ENCODE measurements at places on chromosomes 11 and 22. TPM values are rescaled to one million over a fixed set of nuclear protein-coding genes. Genes with fewer than 3 reads are reported as not detected.

DNA sequence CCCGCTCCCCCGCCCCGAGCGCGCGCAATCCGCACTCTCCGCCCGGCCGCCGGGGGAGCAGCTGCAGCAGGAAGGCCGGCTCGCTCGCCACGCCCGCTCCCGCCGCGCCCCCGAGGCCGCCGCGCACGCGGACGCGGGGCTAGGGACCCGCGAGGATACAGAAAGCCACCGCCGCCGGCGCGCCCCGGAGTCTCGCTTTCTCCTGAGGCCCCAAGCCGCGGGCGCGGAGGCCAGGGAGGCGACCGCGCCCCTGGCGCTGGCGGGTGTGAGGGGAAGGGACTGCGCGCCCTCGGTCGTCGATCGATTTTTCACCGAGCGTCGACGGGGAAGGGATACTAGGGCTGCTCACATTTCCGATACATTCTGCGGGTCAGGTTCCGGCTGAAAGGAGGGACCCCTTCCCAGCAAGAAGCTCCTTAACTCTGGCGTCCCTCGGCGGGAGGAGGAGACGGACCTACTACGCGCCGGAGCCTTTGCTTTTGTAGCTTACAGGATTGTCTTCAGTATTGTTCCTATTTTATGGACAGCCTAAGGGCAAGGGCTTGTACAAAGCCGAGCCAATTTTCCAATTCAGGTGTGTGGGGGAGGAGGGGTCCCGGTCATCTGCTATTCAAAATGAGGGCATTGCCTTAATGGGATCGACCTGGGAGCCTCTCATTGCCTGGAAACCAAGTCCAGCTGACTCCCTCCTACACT is 416 bp upstream of the GAB2 start:
- DNase-seq: peak; percentile 87
- H3K27me3 ChIP-seq: no peaks in the 10 kb centered on the region
- peak overlapping the region; percentile 74 for H3K27ac ChIP-seq

GRCh38 chr11:96180341-96180740 is 162.7 kb downstream of the MAML2 start:
- H3K27me3 ChIP-seq: no peaks in the 10 kb centered on the region
- no peak for DNase-seq
- H3K36me3 ChIP-seq: no peaks in the 10 kb centered on the region
- H3K4me1 ChIP-seq: peaks cover 2% of the 10 kb centered on the region
- H3K4me3 ChIP-seq: no peak overlapping the region

- H3K4me1 ChIP-seq: no peaks in the 10 kb centered on the region
- no peak overlapping the region for H3K4me3 ChIP-seq
- no peak overlapping the region for H3K27ac ChIP-seq
- no peaks in the 10 kb centered on the region for H3K27me3 ChIP-seq
- no peak for DNase-seq
- H3K36me3 ChIP-seq: no peaks in the 10 kb centered on the region
Observed at GRCh38 chr11:63619967-63620366, 5.7 kb upstream of the PLAAT3 start.

DNA sequence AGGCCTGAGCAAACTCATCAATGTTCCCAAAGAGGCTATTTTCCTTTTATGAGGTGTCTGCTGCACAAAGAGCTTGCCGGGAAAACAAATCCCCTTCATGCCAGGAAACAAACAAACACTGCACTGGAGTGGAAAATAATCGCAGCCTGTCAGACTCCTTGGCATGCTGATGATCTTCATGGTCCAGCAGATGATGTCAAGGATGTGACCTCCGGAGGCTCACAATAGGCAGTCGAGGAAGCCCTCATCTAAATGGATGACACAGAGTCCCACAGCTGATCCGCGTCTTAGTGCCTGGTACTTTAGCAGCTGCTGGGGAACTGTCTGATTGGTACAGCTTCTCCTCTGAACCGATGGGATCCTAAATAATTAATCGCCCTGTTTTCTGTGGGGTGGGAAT is 187.6 kb downstream of the TENM4 start:
- no peak overlapping the region for H3K4me3 ChIP-seq
- no peaks in the 10 kb centered on the region for H3K27me3 ChIP-seq
- H3K36me3 ChIP-seq: no peaks in the 10 kb centered on the region
- DNase-seq: no peak
- no peaks in the 10 kb centered on the region for H3K4me1 ChIP-seq
- H3K27ac ChIP-seq: no peak overlapping the region

The PYGM gene
- 246 TPM for total RNA-seq

- no peak overlapping the region for H3K4me3 ChIP-seq
- H3K4me1 ChIP-seq: no peaks in the 10 kb centered on the region
- DNase-seq: no peak
- no peaks in the 10 kb centered on the region for H3K36me3 ChIP-seq
- no peaks in the 10 kb centered on the region for H3K27me3 ChIP-seq
Observed at GRCh38 chr11:96193745-96194443, 149.1 kb downstream of the MAML2 start.

DNA sequence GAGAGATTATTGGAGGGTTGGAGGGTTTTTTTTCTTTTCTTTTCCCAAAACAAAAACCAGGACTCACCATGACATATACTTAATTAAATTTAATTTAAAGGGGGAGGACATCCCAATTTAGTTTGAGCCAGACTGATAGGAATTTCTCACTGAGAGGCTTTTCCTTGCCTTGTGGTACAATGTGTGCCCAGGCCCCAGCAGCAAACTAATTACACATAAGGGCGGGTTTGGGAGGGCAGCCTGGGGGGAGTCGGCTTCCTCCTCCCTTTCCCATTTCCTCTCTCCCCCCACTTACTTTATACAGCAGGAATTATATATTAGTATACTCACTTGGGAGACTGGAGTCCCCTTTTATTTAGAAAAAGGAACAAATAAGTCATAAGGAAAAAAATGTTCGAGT is 2.9 kb downstream of the TEAD1 start:
- peak overlapping the region; percentile 100 for H3K27ac ChIP-seq
- H3K36me3 ChIP-seq: no peaks in the 10 kb centered on the region
- DNase-seq: peak; percentile 48
- H3K27me3 ChIP-seq: no peaks in the 10 kb centered on the region
- peaks cover 46% of the 10 kb centered on the region for H3K4me1 ChIP-seq

- H3K4me3 ChIP-seq: no peak overlapping the region
- H3K36me3 ChIP-seq: no peaks in the 10 kb centered on the region
- peak; percentile 64 for DNase-seq
- no peaks in the 10 kb centered on the region for H3K27me3 ChIP-seq
- H3K27ac ChIP-seq: no peak overlapping the region
Observed at GRCh38 chr22:46085828-46086576, 64.3 kb upstream of the PPARA start.

The ZNF215 gene
- total RNA-seq: 1.6 TPM

- H3K27ac ChIP-seq: no peak overlapping the region
- DNase-seq: no peak
- H3K27me3 ChIP-seq: no peaks in the 10 kb centered on the region
- H3K4me1 ChIP-seq: no peaks in the 10 kb centered on the region
- H3K4me3 ChIP-seq: no peak overlapping the region
- no peaks in the 10 kb centered on the region for H3K36me3 ChIP-seq
Observed at GRCh38 chr11:60610702-60611101, 88.7 kb upstream of the MS4A8 start.

GRCh38 chr11:86706338-86707131 is 34.1 kb upstream of the ME3 start:
- peaks cover 8% of the 10 kb centered on the region for H3K4me1 ChIP-seq
- H3K4me3 ChIP-seq: no peak overlapping the region
- no peak for DNase-seq

DNA sequence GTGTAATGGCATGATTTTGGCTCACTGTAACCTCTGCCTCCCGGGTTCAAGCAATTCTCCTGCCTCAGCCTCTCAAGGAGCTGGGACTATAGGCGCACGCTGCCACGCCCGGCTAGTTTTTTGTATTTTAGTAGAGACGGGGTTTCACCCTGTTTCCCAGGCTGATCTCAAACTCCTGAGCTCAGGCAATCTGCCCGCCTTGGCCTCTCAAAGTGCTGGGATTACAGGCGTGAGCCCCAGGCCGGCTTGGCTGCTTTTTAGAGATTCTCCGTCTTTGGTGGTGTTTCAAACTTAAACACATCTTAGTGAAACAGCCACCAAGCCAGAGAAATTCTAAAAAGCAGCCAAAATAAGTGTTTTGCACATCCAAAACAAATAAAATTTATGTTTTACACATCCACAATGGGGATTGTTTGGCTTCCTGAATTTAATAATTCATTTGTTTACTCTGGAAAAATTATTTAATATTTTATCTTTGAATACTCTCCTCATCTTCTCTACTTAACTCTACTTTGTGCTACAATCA is 18.4 kb downstream of the BCL2L13 start:
- no peak for DNase-seq
- peaks cover 38% of the 10 kb centered on the region for H3K36me3 ChIP-seq

DNA sequence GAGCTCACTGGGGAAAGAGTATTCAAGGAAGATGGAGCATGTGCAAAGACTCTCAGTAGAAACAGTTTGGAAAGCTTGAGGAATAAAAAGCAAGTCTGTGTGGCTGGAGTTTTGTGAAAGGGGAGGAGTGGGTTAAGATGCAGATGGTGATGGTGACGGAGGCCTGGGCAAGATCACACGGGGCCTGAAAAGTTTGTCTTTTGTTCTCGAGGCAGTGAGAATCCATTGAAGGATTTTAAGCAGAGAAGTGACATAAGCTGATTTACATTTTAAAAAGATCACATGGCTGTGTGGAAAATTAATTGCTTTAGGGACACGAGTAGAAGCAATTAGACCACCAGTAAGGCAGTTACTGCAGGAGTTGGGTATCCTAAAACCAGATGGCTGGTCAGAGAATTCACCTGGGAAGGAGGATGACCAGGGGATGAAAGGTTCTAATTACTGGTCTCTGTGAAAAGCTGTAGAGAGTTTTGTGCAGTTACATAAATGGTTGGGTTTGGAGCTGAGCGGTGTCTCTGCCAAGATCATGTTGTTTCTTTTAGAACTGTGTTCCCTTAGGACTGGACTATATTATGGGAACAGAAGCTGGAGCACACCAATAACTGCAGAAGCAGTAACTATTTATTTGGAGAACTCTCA is 7.1 kb downstream of the RRP8 start:
- H3K4me3 ChIP-seq: no peak overlapping the region
- DNase-seq: no peak
- peaks cover 24% of the 10 kb centered on the region for H3K36me3 ChIP-seq

The C11orf87 gene
- total RNA-seq: 0.49 TPM

DNA sequence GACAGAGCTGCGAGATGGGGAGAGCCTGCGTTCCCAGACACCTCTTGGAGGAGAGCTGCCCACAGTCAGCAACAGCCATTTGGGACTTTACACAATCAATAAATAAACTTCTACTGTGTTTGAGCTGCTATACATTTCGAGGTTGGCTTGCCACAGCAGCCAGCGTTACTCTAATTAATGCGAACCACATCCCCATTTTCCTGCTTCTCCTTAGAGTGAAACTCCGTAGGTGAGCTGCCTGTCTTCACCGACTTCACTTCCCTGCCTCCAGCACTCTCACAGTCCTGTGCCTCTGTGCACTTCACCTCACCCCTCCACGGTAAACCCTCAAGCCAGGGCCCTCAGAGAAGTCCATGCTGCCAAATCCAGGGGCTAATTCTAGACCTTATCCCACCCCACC is 5.9 kb upstream of the SLC22A12 start:
- no peak overlapping the region for H3K27ac ChIP-seq
- no peak overlapping the region for H3K4me3 ChIP-seq
- H3K4me1 ChIP-seq: no peaks in the 10 kb centered on the region
- no peaks in the 10 kb centered on the region for H3K36me3 ChIP-seq

The CAPN5 gene
- total RNA-seq: 9.4 TPM

The MFNG gene
- 2.6 TPM for total RNA-seq

DNA sequence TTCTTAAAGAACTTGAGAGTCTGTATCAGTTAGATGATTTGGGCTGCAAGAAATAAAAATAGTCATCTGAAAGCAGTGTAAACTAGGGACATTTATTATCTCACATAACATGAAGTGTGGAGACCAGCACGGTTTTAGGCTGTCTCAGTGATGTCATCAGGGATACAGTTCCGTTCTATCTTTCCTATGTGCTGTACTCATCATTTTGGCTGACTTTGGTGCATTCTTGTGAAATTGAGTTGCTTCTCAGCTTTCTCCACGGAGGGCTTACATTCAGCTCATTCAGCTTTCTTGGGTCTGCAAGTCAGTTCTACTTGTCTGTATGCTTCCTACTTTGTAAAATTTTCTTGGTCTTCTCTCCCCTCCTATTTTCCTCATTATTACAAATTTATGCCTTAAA is 51.8 kb upstream of the LIN7C start:
- no peak overlapping the region for H3K4me3 ChIP-seq
- H3K27ac ChIP-seq: no peak overlapping the region
- H3K4me1 ChIP-seq: no peaks in the 10 kb centered on the region

The TST gene
- total RNA-seq: 78.0 TPM

DNA sequence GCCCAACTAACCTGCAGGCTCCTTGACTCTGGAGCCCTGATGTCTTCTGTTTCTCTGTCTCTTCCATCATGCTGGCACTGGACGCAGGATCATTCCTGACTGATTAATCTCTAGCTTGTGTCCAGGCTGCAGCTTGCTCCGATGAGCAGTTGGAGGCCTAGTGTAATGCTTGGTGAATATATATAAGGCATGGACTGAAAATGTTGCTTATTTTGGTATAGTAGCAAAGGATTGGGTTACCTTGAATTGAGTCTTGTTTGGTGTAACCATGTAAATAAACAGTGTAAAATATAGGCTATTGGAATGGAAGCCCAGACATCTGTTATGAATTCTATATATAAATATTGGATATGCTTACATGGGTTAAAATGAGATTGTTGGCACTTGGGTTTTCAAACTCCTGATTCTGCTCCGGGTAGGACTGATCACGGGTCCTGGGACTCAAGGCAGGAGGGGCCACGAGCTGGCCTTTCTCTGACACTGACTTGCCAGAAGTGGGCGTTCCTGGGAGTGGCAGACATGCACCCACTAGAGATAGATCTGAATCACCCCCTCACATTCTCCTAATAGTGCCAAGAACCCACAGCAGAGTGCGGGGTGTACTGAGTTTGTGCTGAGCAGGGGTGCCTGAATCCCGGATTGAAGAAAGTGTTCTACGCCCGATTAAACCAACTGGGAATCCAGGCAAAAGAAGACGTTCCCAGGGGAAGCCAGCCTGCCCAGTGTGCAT is 25.8 kb downstream of the LRP5 start:
- H3K36me3 ChIP-seq: no peaks in the 10 kb centered on the region
- no peak overlapping the region for H3K27ac ChIP-seq

The ST14 gene
- total RNA-seq: 0.12 TPM

DNA sequence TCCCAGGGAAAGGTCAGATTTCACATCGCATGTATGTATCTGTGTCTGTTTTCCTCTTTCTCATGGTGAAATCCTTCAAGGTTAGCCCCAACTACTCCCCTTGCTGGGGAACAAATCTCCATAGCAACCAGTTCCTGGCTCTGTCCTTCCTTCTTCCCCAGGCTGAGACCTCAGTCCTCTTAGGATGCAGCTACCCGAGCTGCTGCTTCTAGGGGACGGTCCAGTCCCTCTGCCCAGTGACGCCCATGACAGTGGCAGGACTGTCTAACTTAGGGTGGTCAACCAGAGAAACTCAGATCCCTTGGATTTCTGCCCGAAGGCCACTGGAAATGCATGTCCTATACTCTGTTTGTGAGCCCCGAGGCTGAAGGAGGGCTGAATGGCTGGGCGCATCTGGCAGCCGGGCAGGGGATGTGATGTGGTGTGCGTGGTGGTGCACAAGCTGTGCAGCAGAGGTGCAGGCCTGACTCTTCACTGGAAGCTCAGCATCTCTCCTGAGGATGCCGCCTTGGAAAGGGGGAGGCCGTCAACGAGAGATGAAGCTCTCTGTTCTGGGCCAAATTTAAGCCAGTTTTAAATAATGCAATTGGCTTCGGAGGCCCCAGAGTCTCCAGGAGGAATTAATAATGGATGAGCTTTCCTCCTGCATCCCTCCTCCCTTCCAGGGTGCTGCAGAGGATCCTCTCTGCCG is 118.7 kb upstream of the B3GAT1 start:
- H3K27ac ChIP-seq: no peak overlapping the region
- H3K27me3 ChIP-seq: no peaks in the 10 kb centered on the region
- no peaks in the 10 kb centered on the region for H3K4me1 ChIP-seq
- no peaks in the 10 kb centered on the region for H3K36me3 ChIP-seq
- no peak overlapping the region for H3K4me3 ChIP-seq

All from cardiac muscle cell (in vitro differentiated cells and primary cell).